Activated T-helper 2 cell treated with anti-CD3 and anti-CD28 coated beads, Interferon-gamma antibody, Interleukin-2, Interleukin-4, amounts not matched to agents 10 μg/mL and 5 μg/mL and 100 μg/mL, durations not matched to agents 14 hours and 24 hours and 36 hours (primary cell): ENCODE measurements at places on chromosomes 4 and X. TPM values are rescaled to one million over a fixed set of nuclear protein-coding genes. Genes with fewer than 3 reads are reported as not detected.

NAT8L gene
- total RNA-seq = 3.5 and 3.6 TPM in 2 replicates

GRCh38 chr4:65453398-65453797 is 216.9 kb downstream of the EPHA5 start:
- H3K4me3 ChIP-seq = no peak overlapping the region
- DNase-seq = no peak
- no peak overlapping the region for H3K27ac ChIP-seq
- H3K36me3 ChIP-seq = no peaks in the 10 kb centered on the region

DNA sequence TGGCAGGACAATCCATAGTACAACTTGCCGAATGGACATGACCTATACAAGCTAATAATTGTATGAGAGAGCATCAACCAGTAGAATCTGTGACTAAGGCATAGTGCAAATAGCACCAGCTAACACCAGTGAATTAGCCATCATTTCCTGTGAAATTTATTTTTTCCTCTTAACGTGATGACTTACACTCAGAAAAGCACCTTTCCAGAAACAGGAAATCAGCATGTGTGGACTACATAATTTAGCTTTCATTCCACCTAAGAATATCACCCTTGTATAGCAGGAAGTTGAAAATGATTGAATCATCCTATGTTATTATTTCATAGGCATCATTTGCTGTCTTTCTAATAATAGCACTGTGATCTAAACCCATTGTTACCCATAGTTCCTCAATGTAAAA is 1393.4 kb upstream of the PCDH7 start:
- DNase-seq = no peak
- no peaks in the 10 kb centered on the region for H3K36me3 ChIP-seq
- H3K4me3 ChIP-seq = no peak overlapping the region
- H3K27ac ChIP-seq = no peak overlapping the region

DNA sequence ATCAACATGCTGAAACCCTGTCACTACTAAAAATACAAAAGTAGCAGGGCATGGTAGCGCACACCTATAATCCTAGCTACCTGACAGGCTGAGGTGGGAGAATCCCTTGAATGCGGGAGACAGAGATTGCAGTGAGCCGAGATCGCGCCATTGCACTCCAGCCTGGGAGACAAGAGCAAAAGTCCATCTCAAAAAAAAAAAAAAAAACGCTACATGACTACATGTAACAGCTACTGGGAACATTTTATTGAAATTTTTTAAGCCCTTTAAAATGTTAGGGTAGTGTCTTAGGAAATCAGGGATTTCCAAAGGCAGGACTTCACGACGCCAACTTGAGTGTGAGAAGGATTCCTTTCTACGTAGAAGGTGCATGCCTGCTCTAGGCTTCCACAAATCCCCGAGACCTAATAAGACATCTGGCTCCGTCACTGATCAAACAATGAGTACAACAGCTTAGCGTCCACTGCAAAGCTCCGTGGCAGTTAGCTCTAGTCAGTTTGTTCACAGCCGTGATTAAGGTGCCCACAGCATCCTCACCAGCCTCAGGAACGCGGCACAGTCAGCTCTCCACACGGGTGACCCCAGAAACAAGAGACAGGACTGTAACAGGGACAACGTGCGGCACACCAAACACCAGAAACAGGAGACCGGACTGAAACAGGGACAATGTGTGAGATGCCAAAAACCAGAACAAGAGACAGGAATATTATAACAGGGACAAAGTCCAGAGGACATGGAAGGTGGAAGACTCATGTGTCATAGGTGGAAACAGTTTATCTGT is 33.7 kb downstream of the DHRSX start:
- H3K27ac ChIP-seq = no peak overlapping the region
- H3K4me3 ChIP-seq = no peak overlapping the region
- H3K4me1 ChIP-seq = no peaks in the 10 kb centered on the region
- peaks cover 4% of the 10 kb centered on the region for H3K36me3 ChIP-seq

DNA sequence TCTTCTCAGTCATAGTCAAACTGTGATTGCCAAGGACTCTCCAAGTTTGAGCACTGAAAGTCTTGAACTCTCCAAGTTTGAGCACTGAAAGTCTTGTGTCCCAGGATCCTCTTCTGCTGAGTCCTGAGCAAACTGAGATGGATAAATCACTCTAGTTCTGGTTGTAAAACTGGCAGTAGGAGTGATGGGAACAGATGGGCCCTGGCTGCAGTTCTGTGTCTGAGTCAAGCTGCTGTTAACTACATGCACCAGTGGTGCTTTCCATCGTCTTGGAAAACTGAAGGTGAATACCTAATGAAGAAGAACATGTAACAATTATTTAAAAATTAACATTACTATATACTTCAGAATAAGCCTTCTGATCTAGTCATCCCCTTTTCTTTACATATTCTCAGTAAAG is 27.6 kb upstream of the KCNIP4 start:
- H3K36me3 ChIP-seq = no peaks in the 10 kb centered on the region
- H3K4me3 ChIP-seq = no peak overlapping the region
- H3K27ac ChIP-seq = no peak overlapping the region
- no peaks in the 10 kb centered on the region for H3K27me3 ChIP-seq

CENPVL1 gene
- total RNA-seq = not detected in 2 replicates

GRCh38 chr4:165011403-165011802 is 20.4 kb upstream of the TRIM60 start:
- peaks cover 30% of the 10 kb centered on the region for H3K27me3 ChIP-seq
- H3K4me3 ChIP-seq = no peak overlapping the region
- H3K36me3 ChIP-seq = no peaks in the 10 kb centered on the region
- no peak overlapping the region for H3K27ac ChIP-seq

DNA sequence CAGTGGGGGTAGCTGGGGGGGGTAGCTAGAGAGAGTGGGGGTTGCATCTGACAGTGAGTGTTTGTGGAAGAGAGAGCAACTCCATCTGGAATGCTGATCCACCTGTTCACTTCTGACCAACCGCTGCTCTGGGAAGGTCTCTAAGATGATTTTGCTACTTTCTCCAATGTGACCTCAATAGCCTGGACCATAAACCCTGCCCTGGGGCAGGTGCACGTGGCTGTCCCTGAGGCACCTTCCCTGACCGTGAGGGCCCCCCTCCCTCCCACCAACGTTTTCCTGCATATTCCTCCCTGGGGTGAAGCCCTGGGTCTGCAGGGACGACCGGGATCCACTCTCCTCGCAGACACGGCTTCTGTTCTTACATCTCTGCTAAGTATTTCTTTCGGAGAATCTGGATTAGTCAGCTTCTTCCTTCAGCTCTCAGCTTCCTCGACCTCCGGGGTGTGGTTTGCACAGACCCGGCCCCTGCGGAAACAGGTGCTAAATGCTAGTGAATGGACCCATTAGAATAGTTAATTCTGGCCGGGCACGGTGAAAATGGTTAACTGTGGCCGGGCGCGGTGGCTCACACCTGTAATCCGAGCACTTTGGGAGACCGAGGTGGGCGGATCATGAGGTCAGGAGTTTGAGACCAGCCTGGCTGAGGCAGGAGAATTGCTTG is 21.4 kb upstream of the PLCXD1 start:
- no peak for DNase-seq
- no peaks in the 10 kb centered on the region for H3K36me3 ChIP-seq
- H3K4me3 ChIP-seq = no peak overlapping the region

DNA sequence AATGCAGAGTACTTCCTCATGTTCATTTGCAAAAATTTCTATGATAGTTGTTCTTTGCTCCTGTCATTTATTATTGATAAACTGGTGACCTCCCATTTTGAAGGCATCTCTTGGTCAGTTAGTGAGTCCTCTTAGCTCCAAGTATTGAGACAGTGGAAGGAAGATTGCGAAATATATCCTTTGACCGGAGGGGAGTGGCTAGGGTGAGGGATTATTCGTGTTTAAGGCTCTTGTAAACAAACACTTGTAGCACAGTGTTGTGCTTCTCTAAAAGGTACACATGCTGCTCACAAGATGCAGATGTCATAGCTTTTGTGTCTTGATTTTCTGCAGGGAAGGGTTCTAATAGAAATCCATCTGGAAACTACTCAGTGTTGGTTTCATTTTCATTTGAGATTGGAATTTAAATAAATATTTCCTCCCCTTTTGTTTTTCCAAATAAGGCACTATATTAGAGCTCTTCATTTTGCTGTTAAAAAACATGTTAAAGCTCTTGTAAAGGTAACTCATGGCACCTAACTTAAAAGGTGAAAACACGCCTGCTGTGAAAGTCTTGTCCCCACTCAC is 21.8 kb downstream of the TXLNG start:
- H3K27me3 ChIP-seq = no peaks in the 10 kb centered on the region
- peak overlapping the region; percentile 32 for H3K27ac ChIP-seq
- peaks cover 15% of the 10 kb centered on the region for H3K36me3 ChIP-seq
- no peak for DNase-seq
- peaks cover 9% of the 10 kb centered on the region for H3K4me1 ChIP-seq

GRCh38 chrX:129123795-129124194 is 399.5 kb downstream of the SMARCA1 start:
- H3K4me3 ChIP-seq = no peak overlapping the region
- DNase-seq = no peak
- no peaks in the 10 kb centered on the region for H3K27me3 ChIP-seq
- no peaks in the 10 kb centered on the region for H3K4me1 ChIP-seq
- no peak overlapping the region for H3K27ac ChIP-seq

HOPX gene
- total RNA-seq = 58.8 and 60.2 TPM in 2 replicates

DNA sequence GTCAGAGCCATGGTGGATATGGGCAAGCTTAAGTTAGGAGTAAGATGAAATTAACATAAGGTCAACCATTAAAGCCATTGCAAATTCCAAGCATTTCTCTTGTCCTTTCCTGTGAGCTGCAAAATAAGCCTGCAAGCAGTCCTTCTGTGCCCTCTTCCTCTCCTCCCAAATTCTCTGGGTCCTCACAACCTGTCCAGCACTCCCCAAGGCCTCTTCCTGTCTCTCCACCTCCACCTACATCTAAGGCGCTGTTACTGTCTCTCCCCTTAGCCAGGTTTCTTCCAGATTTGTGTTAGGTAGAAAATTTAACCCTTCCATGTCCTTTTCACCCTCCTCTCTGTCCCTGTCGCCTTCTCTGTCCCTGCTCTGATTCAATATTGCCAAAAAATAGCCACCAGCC is 22.2 kb downstream of the ETDC start:
- H3K27ac ChIP-seq = no peak overlapping the region
- H3K27me3 ChIP-seq = no peaks in the 10 kb centered on the region
- H3K4me1 ChIP-seq = peaks cover 5% of the 10 kb centered on the region
- H3K4me3 ChIP-seq = no peak overlapping the region
- H3K36me3 ChIP-seq = peaks cover 54% of the 10 kb centered on the region
- no peak for DNase-seq

DNA sequence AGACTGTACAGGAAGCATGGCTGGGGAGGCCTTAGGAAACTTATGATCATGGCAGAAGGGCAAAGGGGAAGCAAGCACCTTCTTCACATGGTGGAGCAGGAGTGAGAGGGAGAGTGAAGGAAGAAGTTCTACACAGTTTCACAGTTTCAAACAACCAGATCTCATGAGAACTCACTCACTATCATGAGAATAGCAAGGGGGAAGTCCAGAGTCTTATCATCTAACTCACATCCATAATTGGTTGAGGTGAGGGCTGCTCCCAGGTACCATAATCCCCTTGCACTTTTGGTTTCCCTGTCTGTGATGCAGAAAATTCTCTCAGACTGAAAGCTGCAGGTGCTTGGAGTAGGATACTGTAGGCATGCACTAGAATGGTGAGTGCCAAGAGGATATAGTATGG is 233.8 kb upstream of the CPEB2 start:
- H3K4me3 ChIP-seq = no peak overlapping the region
- H3K4me1 ChIP-seq = no peaks in the 10 kb centered on the region
- peaks cover 1% of the 10 kb centered on the region for H3K27me3 ChIP-seq
- H3K27ac ChIP-seq = no peak overlapping the region

DNA sequence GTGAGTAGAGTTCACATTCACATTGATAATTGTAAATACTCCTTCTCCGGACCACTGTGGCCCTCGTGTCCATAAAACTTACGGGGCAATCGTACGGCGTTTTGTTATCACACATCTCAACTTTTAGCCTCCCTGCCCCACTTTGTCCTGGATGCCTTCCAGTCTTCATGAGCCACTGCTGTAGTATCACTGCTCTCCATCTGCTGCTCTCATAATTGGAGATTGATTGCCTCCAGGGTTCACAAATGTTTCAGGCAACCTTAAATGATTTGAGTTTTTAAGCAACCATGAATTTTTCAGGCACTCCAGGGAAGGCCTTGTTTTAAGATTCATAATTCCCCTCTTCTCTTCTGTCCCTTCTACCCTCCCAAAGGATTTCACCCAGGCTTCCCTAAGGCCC is 28.4 kb downstream of the ALPK1 start:
- no peaks in the 10 kb centered on the region for H3K27me3 ChIP-seq
- peaks cover 11% of the 10 kb centered on the region for H3K4me1 ChIP-seq
- H3K4me3 ChIP-seq = no peak overlapping the region
- DNase-seq = no peak
- no peaks in the 10 kb centered on the region for H3K36me3 ChIP-seq
- no peak overlapping the region for H3K27ac ChIP-seq

GRCh38 chr4:128225148-128225547 is 62.5 kb downstream of the PGRMC2 start:
- H3K27ac ChIP-seq = no peak overlapping the region
- no peaks in the 10 kb centered on the region for H3K4me1 ChIP-seq
- H3K4me3 ChIP-seq = no peak overlapping the region
- no peaks in the 10 kb centered on the region for H3K36me3 ChIP-seq
- no peak for DNase-seq
- peaks cover 4% of the 10 kb centered on the region for H3K27me3 ChIP-seq

DNA sequence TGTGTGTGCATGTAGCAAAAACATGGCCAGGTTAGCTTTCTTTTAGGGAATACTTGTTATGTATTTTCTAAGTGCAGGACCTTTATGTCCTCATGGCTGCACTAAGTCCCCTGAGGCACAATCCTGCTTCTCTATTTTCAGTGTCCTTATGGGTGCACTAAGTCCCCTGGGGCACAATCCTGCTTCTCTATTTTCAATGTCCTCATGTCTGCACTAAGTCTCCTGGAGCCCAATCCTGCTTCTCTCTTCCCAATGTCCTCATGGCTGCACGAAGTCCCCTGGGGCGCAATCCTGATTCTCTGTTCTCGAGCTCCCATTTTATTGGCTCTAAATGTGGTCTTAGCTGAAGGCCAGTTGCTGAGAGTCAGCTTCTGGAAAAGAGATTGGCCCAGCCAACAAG is 49.7 kb upstream of the GPRIN3 start:
- H3K36me3 ChIP-seq = no peaks in the 10 kb centered on the region
- H3K4me3 ChIP-seq = no peak overlapping the region
- DNase-seq = no peak
- H3K27ac ChIP-seq = no peak overlapping the region
- H3K4me1 ChIP-seq = no peaks in the 10 kb centered on the region

DNA sequence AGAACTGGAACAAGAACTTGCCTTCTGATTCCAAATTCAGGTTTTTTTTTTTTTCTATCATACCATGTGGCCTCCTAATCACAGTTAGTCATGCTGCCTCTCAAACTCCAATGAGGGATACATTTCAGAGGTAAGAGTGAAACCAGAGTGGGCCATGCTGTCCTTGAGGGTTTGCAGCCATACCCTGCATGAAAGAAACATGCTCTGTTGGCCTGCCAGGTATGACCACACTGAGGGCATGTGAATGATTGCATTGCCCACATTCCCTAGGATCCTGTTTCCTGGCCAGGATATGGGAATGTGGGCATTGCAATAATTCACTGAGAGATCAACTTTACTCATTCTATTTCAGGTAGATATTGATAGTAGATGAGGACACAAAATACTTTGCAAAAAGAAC is 56.4 kb upstream of the DDIT4L start:
- H3K4me1 ChIP-seq = no peaks in the 10 kb centered on the region
- H3K27ac ChIP-seq = no peak overlapping the region
- H3K4me3 ChIP-seq = no peak overlapping the region
- no peak for DNase-seq

CXorf58 gene
- 0.21 TPM in 1 of 2 replicates, not detected in the other for total RNA-seq

- no peaks in the 10 kb centered on the region for H3K36me3 ChIP-seq
- H3K27me3 ChIP-seq = no peaks in the 10 kb centered on the region
- no peak for DNase-seq
- H3K4me1 ChIP-seq = no peaks in the 10 kb centered on the region
- H3K27ac ChIP-seq = no peak overlapping the region
Observed at GRCh38 chrX:105098201-105098600, 122.3 kb downstream of the TEX13A start.
